T-helper 2 cell (primary cell): ENCODE measurements at places on chromosomes 16 and 17.

DNA sequence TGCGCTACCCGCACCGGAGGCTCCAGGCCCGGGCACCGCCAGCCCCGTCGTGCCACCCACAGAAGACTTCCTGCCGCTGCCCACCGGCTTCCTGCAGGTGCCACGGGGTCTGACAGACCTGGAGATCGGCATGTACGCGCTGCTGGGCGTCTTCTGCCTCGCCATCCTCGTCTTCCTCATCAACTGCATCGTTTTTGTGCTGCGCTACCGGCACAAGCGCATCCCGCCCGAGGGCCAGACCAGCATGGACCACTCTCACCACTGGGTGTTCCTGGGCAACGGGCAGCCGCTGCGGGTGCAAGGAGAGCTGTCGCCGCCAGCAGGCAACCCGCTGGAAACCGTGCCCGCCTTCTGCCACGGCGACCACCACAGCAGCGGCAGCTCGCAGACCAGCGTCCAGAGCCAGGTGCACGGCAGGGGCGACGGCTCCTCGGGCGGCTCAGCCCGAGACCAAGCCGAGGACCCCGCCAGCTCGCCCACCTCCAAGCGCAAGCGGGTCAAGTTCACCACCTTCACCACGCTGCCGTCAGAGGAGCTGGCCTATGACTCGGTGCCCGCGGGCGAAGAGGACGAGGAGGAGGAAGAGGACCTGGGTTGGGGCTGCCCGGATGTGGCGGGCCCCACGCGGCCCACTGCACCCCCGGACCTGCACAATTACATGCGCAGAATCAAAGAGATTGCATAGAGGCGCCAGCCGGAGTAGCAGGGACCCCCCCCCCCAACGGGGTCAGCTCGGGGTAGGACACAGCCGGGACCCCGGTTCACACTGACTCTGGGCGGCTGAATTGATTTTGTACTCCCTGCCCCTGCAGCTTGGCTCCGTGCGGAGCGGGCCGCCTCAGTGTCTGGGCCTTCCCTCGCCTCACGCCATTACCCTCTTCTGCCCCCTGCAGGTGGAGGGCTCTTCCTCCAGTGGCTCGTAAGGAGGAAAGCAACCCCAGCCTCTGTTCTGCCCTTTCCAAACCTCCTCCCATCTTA lies 58.5 kb downstream of the TMEM132E start:
- DNase-seq = peak; percentile 82

GRCh38 chr16:56691885-56692284 lies 9.6 kb downstream of the MT1X start:
- no peak for DNase-seq

- DNase-seq = no peak
These were observed 663 bp downstream of the CYB5D1 start for GRCh38 chr17:7858522-7858810.

DNA sequence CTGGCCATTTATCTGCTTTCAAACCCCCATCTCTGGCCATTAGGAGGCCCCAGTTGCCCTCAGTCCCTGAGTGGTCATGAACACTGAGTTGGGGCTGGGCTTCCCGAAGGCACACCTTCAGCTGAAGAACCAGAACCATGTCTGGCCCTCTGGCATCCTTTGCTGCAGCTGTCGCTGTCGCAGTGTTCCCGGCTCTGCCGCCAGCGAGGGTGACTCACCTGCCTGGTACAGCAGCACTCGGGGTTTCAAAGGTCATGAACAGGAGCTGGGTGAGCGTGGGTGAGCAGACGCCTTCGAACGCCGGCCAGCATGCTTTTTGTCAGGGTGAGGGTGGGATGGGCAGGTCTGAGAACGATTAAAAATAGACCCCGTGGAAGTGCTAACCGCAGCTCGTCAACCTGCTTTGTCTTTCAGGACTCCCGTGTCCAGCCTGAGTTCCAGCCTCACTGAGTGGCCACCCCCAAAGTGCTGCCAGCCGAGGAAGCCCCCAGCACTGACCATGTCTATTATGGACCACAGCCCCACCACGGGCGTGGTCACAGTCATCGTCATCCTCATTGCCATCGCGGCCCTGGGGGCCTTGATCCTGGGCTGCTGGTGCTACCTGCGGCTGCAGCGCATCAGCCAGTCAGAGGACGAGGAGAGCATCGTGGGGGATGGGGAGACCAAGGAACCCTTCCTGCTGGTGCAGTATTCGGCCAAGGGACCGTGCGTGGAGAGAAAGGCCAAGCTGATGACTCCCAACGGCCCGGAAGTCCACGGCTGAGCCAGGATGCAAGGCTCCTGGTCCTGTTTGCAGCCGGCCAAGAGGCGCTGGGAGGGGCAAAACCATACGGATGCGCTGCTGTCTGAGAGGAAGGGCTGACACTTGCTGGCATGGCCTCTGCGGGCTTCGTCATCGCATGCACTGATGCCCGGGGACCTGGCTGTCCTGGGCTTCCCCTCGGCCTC lies 7.6 kb downstream of the SNN start:
- DNase-seq = no peak

- no peak for DNase-seq
These were observed 7.4 kb downstream of the C1QL1 start for GRCh38 chr17:44960691-44961090.

DNA sequence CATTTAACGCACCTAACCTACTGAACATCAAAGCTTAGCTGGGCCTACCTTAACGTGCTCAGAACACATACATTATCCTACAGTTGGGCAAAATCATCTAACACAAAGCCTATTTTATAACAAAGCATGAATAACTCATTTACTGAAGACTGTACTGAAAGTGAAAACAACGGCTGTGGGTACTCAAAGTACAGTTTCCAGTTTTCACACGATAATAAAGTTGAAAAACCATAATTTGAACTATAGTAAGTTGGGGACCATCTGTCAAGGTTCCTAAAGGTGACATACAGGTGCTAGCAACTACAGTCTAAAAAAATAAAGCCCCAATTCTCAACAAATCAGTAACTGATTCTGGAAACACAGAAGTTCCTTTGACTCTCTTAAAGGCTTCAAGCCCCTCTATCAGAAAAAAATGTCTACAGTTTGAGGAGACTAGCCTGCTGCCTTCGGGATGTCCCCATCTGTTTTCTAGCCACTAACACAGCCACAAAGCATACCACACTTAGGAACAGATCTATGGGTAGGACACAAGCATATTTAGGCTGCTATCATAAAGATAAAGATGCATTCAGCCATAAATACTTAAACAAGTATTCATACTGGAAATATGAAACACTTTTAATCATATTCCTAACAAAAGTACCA lies 71.3 kb downstream of the KANSL1 start:
- no peak for DNase-seq

- DNase-seq = no peak
These were observed 57.0 kb upstream of the KIFC3 start for GRCh38 chr16:57859331-57859730.

DNA sequence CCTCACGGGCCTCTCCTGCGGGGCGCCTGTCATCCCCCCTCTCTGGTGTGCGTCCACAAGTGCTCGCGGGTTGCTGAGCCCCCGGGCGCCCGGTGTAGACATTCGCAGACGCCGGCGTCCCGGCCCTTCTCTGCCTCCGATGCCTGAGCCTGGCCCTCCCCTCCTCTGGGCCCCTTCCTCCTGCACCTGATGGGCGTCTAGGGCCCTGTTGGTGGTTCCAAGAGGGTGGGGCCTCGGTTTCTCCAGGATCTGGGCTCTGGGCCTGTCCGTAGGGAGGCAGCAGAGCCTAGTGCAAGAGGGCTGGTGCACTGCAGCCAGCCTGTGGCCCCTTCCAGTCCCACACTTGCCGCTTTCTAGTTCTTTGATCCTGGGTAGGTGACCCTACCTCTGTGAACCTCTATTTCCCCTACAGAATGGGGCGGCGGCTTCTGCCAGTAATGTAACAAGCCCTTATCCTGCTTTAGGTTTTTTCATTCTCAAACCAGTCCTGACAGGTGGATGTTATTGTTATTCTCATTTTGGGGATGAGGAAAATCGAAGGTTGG lies 623 bp downstream of the E4F1 start:
- no peak for DNase-seq

DNA sequence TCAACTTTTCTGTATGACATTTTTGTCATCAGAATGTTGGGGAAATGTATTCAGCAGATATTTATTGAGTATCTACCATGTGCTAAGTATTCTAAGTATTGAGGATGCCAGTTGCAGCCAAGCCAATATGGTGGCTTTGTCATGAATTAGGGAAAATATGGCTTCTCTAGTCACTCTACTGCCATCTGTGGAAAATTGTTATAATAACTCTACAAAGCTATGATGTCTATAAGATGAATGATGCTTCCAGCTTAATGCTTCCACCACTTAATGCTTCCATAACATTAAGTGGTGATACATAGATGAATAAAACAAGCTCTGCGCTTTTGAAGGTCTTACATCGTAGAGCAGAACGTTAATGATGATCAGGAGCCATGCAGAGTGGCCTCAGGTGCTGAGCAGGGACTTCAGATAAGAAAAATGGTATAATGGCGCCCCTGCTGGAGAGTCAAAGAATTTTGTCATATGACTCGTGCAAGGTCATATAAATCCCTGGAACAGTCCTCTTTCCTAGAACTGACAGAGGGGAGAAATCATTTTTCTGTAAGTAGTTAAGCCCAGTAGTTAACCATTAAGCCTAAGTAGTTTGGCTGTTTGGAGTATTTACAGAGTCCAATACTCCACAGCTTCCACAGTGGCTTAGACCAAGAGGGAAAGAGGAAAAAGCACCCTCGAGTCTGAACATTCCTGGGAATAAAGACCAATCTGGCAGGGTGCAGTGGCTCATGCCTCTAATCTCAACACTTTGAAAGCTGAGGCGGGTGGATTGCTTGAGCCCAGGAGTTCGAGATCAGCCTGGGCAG lies 2.7 kb upstream of the TMIGD1 start:
- peak; percentile 30 for DNase-seq

GRCh38 chr16:86485746-86486145 lies 24.6 kb upstream of the FOXF1 start:
- DNase-seq = no peak

GRCh38 chr17:50045154-50045553 lies 10.8 kb upstream of the ITGA3 start:
- DNase-seq = no peak

DNA sequence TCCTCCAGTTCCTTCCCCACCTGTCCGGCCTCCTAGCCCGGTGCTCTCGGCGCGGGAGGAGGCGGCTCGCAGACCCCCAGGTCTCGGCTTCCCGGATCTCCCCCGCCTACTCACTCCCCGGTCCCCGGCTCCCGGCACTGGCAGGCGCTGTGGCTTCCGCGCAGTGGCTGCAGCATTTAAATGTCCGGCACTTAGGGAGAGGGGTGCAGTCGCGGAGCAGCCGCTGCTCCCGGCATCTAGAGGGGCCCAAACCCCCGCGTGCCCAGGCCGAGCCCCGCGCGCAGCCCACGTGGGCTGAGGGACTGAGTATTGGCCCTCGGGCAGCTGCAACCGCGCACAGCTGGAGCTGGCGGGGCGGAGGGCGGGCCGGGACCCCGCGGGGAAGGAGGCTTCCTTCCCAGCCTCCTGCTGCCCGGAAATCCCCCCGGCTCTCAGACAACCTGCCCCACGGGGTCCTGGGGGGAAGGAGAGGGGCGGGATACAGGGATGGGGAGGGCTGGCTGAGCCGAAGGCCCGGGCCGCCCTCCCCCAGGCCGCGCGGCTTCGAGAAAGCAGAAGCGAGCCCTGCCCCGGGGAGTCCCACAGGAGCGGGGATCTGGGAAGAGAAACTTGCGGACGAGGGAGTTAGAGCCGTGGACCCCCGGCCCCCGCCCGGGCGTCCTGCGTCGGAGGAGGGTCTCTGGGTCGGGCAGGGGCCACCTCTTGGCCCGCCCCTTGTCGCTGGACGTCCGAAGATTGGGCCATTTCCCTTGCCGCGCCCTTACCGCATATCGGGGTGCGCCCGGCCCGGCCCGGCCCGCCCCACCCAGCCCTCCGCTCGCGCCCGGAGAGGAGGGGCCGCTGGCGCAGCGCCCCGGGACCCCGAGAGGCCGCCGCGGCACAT lies at the start of gene MMP25:
Gene MMP25 (plus strand): TSS at position 804 of the 883 bp plus-strand sequence. CDS start 357 bp downstream, outside the sequence.
- peak; percentile 44 for DNase-seq

- DNase-seq = no peak
These were observed 105.6 kb downstream of the OR1D5 start for GRCh38 chr17:2957631-2958286.

DNA sequence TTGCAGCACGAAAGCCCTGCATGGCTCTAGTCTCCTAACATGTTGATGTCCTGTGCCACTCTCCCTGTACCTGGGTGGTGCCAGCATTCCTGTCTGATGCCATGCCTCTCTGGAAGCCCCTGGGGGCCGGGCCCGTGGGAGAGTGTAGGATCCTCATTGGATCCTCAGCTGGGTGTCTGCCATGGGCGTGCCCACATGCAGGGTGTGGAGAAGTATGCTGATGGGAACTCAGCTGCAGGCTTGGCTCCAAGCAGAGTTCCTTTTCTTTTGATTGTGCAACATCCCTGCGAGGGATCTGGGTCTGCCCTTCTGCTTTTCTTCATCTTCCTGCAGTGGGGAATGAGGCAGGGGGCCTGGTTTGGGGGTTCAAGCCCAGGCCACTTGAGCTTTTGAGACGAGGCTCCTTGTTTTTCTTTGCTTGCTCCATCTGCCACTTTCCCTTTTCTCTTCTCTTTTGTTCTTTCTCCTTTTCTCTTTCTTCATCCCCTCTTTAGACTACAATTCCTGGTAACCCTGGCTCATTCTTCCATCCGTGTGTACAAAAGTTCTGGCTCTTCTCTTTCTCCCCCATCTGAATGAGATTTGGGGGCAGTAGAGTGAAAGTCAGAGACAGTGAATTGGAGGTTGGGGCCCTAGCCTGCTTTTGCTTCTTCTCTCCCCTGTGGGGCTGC lies 32.9 kb downstream of the KSR1 start:
- no peak for DNase-seq

- no peak for DNase-seq
These were observed 14.3 kb downstream of the ITGAD start for GRCh38 chr16:31407406-31407805.

DNA sequence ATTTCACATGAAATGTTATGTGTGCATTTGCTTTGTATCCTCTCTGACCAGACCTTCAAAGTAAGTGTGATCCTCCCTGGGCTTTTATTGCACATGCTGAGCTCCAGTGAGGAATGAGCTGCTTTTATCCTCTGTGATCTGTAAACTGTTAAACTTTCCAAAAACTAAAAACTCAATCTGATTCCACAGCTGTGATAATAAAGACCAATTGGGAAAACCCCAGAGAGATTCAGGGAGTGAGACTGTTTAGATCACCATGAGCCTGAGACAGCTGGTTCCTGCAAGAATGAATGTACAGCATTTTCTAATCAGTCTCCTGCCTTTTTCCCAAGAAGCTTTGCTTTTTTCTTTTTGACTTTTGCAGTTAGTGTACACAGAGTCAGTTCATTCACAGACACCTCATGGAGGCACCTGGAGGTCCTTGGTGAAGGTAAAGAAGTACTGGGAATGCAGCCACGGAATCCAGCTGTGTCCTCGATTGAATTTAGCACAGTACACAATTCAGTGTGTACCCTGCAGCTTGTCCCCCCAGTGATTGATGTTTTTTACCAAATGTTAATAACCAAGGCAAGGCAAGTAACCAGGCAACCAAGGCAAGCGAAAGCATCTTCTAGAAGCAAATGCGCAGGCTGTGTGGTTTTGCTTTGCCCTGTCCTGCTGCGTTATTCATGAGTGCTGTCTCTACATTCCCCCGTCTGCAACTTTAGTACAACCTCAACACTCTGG lies 182.6 kb downstream of the LGALS9B start:
- DNase-seq = no peak

DNA sequence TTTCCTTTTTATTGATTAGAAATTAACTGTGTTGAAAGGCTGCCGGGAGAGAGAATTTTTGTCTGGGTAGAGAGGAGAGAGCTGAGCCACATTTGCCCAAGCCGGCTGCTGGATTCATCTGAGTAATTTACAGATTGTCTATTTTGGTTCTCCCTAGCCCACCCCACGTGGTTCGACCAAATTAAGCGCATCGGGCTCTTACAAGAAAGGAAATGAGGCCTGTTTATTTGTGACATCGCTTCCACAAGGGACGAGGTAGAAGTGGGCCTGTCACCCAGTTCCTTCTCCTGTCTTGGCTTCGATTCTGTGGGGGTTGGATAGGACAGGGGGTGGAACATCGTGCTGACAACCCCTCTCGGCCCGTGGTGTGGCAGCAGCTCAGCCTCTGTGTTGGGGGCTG lies 42.9 kb downstream of the SYT17 start:
- no peak for DNase-seq
